ENCODE measurements at places on chromosomes 5 and 9.

DNA sequence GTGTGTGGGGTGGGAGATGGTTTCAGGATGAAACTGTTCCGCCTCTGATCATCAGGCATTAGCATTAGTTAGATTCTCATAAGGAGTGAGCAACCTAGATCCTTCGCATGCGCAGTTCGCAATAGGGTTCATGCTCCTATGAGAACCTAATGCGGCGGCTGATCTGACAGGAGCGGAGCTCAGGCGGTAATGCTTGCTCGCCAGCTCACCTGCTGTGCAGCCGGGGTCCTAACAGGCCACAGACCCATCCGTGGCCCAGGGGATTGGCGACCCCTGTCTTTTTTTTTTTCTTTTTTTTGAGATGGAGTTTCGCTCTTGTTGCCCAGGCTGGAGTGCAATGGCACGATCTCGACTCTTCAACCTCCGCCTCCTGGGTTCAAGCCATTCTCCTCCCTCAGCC, 119.1 kb downstream of the KCNIP1 start:
- DNase-seq, result no peak

GRCh38 chr5:103690676-103691075, 128.1 kb upstream of the NUDT12 start:
- no peak for DNase-seq

GRCh38 chr5:19855931-19856330, 132.1 kb downstream of the CDH18 start:
- DNase-seq, result no peak

GRCh38 chr5:135210286-135211055, 176.4 kb upstream of the PITX1 start:
- no peak for DNase-seq

GRCh38 chr9:36135741-36136271, 727 bp upstream of the GLIPR2 start:
- DNase-seq, result no peak

GRCh38 chr5:155189476-155189875, 175.9 kb downstream of the KIF4B start:
- no peak for DNase-seq
